ENCODE measurements at places on chromosomes 4 and X.

DNA sequence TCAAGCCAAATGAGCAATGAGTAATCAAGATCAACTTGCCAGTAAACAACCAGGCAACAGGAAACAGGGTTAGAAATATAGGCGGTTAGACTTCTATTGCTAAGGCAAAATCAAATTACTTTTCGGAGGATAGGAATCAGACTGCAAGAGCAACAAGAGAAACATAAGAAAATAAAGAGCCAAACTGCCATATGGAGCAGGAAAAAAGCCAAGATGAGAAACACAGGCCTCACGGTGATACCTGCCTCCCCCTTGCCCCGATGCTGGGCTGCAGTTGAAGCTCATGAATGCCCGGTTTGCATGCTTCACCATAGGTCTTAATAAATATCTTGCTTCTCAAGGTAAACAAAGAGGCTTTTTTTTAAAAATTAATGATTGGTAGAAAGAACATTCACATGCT, 158.4 kb upstream of the MAGEC2 start:
- no peak for DNase-seq

DNA sequence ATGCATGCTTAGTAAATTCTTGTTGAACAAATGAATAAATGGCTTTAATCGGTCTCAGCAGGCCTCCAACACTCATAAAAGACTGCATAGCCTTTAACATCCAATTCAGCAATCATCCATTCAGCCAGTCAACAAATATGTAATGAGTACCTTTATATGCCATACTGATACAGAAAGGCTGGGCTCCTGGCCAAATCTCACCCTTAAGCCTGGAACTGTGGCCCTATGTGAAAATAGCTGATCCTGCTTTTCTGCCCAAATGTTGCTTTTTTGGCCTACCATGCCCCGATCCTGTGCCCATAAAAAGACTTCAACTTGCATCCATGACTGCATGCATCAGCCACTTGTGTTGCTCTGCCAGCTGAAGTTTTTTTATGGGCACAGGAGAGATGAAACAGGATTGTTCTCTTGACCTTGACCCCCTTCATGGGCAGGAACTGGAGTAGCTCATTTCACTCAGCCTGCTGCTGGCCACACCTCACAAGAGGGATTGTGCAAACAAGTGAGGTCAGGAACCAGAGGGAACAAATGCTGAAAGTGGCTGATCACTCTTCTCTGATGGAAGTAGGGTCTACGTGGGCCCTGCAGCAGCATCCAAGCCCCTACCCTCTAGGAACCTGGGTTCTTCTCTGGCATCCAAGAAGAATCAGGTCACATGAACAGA, 75.6 kb downstream of the NPY1R start:
- no peak for DNase-seq

DNA sequence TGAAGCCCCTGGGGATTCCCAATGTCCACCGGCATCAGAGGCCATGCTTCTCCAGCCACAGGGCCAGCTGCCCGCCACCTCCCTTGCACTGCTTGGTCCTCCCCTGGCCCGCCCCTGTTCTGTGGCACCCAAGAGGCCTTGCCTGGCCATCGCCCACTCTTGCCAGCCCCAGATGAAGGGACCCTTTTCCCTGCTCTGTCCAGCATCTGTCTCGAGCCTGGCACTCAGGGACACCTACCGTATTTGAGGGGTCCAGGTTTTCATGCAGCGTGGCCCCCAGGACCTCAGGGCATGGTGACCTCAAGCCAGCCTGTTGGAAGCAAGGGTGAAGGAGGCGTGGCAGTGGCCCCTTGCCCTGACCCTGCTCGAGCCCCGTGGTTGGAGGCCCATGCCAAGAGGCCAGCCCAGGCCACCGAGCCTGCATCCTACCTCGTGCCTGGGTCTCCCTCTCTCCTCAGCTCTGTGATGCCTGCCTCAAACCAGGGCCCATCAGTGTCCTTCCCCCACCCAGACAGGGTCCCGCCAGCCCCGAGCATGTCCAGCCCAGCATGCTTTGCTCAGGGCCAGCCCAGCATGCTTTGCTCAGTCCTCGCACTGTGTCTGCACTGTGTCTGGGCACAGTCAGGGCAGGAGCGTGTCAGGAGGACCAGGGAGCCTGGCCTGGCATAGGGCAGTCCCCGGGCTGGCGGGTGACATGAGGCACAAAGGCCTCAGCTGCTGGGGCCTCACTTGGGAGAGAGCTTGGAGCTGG, 14.3 kb upstream of the FGFR3 start:
- no peak for DNase-seq

- DNase-seq, result peak; percentile 8
Measured at GRCh38 chr4:5460106-5460801, 248.1 kb downstream of the EVC2 start.

DNA sequence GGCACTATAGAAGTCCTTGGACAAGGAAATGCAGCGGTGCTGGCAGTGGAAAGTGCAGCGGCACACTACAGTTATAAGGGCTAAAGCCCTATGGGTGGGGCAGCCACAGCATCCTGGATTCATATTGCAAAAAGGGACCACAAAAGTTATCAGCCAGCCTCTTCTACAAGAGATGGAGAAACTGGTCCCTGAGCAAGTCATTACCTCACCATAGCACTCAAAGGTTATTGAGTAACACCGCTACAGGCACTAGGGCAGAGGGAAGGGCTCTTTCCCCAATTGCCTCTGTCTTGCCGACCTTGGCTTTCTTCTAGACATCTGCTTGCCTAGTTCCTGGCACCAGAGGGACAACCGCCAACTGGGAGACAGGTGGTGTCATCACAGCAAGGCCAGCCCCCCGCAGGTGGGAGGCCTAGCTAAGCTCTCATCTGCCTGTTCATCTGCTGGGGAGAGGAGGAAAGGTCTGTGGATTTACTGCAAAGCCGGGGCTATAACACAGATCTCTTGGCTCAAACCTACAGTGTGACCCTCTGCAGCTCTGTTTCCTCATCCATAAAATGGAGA, 600.0 kb downstream of the BCOR start:
- no peak for DNase-seq
